ENCODE measurements at places on chromosomes 11 and 22.

DNA sequence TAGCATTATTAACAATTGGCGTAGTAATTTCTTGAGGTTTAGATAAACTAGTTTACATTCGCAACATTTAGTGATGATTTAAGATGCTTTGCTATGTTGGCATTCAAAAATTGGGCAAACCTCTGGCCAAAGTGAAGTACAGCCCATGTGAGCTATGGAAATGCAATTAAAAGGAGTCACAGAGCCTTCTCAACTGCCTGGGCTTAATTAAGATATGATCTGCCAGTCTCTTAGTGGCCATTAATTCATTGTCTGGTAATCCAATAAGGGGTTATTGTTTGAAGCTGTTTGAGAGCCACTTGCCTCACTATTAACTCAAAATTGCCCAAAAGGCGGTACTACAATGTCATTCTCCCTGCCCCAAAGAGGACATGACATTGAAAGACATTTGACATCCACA, 608.9 kb downstream of the NTM start:
- DNase-seq: no peak

- no peak for DNase-seq
Measured at GRCh38 chr11:63999349-64000025, 13.2 kb downstream of the OTUB1 start.

DNA sequence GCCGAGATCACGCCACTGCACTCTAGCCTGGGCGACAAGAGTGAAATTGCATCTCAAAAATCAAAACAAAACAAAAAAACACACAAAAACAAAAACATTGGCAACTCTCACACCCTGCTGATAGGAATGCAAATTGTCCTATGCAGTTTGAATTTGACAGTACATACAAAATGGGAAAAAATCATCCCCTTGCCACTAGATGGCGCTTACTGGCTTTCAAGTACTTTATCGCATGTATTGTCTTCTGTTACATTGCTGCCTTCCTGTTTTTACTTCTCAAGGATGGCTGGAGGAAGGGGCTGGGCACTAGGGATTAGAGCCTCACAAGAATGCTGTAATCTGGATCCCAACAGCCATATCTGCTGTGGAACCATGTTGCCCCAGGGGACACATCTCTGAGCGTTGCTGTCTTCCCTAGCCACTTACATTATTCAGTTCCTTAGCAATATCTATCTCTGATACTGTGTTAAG, 59.4 kb upstream of the A4GALT start:
- peak; percentile 68 for DNase-seq

DNA sequence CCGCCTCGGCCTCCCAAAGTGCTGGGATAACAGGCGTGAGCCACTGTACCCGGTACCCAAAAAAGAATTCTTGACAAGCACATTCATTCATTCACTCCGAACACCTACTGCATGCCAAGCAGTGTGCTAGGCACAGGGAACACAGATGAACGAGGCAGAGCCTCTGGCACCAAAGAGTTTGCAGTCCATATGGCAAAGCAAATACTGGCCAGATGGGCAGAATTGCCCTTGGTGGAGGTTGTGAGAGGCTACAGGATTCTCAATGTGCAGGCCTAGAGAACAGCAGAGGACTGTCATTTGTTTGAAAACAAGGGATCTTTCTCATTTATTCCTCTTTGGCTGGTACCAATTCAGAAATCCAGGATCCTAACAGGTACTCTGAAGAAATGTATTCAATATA, 27.5 kb upstream of the MTCH2 start:
- no peak for DNase-seq

DNA sequence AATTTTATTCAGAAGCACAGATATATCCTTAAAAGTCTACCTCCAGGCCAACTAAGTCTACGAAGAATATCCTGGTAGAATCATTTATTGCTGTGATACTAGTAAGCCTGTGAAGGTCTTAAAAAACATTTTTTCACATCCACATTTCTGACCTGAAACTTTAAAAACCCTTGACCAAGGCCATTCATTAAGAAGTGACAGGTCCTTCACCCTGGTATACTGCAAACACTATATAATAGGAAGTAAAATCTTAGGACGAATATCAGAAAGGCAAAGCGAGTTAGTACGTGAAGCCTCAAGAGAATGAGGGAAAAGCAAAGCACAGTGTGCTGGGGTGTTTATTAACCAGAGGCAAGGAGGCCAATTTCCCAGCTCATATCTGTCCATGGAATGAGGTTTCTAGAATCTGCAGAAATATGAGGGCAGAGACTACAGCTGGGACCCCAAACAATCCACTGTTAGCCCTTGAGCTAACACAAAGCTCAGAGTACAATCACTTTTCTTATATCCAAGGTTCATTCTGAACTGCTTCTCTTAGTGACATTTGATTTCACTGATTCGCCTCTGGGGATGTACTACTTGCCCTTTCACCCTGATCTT, 71.0 kb downstream of the AMBRA1 start:
- DNase-seq: no peak

GRCh38 chr22:43946384-43946667, 8.9 kb upstream of the SAMM50 start:
- no peak for DNase-seq

DNA sequence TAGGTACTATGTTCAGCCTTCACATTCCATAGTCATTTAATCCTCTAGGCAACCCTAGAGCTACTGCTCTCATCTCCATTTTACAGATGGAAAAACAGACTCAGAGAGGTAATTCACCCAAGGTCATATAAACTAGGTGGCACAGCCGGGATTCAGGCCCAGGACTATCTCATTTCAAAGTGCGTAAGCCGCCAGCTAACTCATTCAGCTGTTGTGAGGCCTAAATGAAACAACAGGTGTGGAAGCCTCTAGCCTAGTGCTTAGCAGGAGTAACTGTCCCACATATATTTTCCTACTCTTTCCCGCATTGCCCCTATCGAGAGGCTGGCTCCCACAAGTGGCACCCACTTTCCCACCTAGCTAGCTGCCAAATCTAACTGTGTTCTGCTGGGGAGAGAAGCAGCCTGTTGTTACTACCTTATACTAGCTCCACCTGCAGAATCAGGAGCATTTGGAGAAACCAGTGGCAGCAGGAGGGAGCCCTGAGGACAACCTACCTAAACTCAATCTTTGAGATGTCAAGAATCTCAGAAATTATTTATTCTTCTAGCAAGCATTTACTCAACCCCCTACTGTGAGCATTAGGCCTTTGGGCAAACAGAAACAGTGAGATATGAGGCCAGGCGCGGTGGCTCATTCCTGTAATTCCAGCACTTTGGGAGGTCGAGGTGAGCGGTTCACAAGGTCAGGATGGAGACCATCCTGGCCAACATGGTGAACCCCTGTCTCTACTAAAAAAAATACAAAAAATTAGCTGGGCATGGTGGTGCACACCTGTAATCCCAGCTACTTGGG, 20.9 kb downstream of the PRG3 start:
- DNase-seq: no peak

- DNase-seq: no peak
Measured at GRCh38 chr11:65870706-65871681, 1.6 kb downstream of the EFEMP2 start.

- DNase-seq: peak; percentile 68
Measured at GRCh38 chr22:30606455-30607299, at the start of gene TCN2. TSS of gene TCN2 (plus strand) at chr22:30607174. CDS start at chr22:30607332, 158 bp downstream.

GRCh38 chr11:31421820-31422219, 52.2 kb downstream of the DNAJC24 start:
- no peak for DNase-seq

GRCh38 chr11:91761406-91762025, 463.1 kb upstream of the FAT3 start:
- DNase-seq: no peak

- no peak for DNase-seq
Measured at GRCh38 chr11:34278693-34279297, 79.0 kb downstream of the ABTB2 start.

GRCh38 chr11:14218728-14219127, 140.3 kb downstream of the RRAS2 start:
- DNase-seq: no peak

DNA sequence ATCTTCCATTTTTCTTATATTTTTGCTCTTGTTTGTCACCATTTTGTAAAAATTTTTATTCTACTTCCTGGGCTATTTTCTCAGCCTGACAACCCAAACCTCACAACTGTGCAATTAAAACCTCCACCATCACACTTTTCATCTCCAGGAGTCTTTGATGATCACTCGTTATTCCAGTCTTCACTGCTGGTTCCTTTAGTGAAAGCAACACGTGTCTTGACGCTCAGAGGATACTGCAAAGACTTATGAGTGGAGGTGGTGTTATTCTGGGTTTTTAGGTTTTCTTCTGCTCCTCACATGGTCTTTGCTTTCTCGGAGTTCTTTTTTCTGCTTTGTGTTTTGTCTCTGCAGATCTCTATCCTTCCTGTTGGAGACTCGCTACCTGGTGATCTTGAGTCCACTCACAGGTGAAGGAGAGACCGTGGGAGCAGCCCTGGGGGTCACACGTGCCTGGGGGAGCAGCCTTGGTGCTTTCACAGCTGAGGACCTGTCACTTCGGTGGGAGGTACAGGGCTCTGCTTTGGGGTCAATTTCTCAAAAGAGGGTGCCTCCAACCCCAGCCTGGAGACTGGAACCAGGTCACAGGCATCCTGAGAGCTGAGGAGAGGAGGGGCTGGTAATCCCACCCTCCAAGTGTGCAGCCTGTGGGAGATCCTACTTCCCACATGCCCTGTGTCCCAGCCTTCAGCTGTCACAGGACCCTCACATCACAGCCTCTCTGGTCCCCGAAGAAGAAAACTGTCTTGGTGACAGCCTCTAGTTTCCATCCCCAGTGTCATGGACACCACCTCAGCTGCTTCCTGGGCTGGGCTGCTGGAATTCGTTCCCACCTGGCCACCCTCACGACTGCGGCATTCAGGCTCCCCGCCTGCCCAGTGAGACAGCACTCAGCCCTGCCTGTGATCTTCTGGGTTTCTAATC, 11.0 kb downstream of the SULT4A1 start:
- DNase-seq: no peak

DNA sequence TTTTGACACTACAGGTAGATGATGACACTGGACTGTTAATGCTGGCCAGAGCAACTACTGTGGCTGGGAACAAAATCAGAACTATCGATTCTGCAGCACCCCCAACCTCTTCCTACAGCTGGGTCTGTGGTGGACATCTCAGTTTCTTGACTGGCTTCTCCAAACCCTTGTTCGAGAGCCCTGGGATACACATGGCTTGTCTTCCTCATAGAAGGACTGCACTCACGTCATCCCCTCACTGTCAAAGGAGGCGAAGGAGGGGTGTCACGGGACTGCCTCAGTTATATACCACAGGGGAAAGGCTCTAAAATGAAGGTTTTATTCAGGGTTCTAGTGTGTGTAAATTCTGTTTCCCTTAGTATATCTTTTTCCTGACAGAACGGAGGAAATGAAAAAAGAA, 44.9 kb downstream of the PITPNB start:
- DNase-seq: no peak

- no peak for DNase-seq
Measured at GRCh38 chr22:35728639-35729308, 11.1 kb downstream of the APOL5 start.

DNA sequence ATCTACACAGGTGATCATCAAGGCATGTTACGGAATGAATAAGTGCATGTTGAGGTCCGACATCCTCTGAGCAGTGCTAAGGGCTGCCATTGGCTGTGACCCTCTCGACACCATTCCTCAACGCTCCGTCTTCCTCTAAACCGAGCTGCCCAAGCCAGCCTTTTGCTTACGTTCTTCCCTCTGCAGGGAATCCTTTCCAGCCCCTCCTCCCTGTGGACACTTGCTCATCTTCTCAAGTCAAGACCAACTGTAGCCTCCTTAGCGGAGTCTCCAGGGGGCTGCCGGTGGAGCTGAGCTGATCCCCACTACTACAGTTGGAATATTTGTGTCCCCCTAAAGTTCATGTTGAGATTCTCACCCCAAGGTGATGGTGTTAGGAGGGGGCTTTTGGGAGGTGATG, 781.0 kb downstream of the TBC1D22A start:
- no peak for DNase-seq

DNA sequence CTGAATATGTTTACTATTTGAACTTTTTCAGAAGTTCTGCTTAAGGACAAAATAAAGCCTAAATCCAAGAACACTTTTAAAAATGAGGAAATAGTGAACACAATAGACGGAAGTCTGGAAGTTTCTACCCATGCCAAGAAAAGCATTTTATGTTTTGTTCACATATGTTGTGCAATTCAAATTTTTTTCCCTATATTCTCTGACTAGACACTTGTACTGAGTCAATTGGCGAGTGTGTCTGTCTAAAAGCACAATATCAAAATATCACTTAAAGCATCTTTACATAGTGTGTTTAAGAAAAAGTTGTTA, 29.2 kb downstream of the INCENP start:
- DNase-seq: no peak

DNA sequence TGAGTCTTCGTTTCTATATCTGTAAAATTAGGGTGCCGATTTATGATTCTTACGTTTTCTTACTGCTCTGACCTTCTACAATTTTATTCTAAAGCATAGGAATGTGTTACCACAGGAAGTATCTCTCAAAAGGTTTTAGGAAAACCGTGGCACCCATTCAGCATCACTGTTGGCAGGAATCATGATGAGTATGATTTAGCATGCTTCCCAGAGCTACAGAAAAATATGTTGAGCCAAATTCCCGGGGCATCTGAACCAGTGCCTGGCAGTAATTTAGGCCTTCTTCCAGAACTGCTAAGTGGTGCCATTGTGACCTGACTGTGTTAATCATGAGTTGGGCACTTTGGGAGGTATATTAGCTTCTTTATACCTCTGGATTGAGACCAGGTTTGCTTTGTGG, 605.0 kb upstream of the RAG2 start:
- no peak for DNase-seq

DNA sequence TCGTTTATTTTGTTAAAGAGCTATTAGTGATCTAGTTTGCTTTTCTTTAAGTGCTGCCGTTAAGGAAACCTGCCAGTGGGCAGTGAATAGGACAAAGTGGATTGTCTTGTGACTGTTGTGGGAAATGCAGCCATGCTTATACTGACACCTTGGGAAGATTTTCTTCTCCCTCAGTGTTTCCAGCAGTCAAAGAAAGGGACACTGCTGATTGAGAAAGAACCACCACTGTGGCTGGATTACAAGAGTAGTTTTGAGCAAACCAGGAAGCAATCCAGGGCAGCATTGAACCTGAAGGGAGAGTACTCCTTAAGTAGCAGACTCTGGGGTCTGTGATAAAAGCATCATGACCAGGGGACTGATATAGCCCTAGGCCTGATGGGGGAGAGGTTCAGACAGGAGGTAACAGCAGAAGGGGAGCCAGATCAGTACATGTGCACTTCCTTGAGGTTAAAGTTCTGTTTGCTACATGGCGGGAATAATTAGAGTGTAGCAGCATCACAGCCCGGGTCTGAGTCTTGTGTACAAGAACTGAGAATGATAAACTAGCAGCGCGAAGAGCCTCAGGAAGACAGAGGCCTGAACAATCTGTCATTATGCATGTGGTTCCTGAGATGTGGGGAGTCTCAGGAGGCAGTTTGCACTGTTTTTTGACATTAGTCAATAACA, 167.8 kb downstream of the C11orf91 start:
- no peak for DNase-seq

- no peak for DNase-seq
Measured at GRCh38 chr22:44406341-44407170, 91.5 kb downstream of the RTL6 start.

DNA sequence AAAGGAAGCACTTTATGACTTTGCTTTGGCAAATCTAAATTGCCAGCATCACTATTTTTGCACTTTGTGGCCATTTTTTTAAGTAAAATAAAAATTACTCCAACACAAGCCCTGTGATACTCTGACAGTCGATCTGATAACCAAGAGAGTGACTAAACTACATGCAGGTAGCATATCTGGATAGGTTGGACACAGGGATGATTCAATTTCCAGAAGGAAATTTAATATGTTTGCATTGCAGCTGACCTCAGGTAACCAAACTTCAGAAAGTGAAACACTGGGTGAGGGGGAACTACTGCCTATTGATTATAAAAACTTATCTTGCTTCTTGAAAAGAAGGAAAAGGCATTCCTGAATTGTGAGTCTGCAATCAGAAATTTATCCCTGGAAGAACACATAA, 13.9 kb downstream of the OR5B3 start:
- DNase-seq: no peak

All from spinal cord (tissue), 10 donors.